Aortic smooth muscle cell (primary cell): ENCODE measurements at places on chromosomes 7 and 10. TPM values are rescaled to one million over a fixed set of nuclear protein-coding genes. Genes with fewer than 3 reads are reported as not detected.

TET1 gene
- 1.2 and 3.4 TPM in 2 replicates for total RNA-seq

DNAAF5 gene
- total RNA-seq, result 10.7 and 11.2 TPM in 2 replicates

SDHAF3 gene
- total RNA-seq, result 6.0 and 9.0 TPM in 2 replicates

TMEM176B gene
- 0.13 TPM in 1 of 2 replicates, not detected in the other for total RNA-seq

TMEM273 gene
- 0.37 and 0.53 TPM in 2 replicates for total RNA-seq
